Frontal cortex (tissue), 4 donors: ENCODE measurements at places on chromosomes 12 and 14.

- no peak for DNase-seq
Observed at GRCh38 chr12:94435511-94435927, 24.1 kb downstream of the CEP83 start.

- no peak for DNase-seq
Observed at GRCh38 chr12:108622921-108623514, 10.7 kb downstream of the SELPLG start.

GRCh38 chr12:124917135-124917840 lies 2.8 kb upstream of the UBC start:
- DNase-seq, result peak; percentile 67

DNA sequence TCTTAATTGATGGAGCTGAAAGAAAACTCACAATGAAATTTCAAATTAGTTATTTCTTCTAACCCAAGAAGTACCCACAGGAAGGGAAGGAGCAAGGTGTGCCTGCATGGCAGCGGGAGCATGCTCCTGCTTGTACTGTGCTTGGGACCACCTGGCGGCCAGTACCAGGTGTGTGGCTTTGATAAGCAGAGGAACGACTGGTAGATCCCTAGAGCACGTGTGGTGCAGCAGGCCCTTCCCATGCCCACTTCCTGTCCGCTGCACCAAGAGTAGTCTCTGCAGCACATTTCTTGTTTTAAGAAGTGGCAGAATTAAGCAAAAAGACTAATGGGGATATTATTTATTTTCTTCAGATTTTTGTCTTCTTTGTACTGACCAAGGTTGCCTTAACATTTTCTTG lies 122.3 kb upstream of the ATF1 start:
- DNase-seq, result no peak

DNA sequence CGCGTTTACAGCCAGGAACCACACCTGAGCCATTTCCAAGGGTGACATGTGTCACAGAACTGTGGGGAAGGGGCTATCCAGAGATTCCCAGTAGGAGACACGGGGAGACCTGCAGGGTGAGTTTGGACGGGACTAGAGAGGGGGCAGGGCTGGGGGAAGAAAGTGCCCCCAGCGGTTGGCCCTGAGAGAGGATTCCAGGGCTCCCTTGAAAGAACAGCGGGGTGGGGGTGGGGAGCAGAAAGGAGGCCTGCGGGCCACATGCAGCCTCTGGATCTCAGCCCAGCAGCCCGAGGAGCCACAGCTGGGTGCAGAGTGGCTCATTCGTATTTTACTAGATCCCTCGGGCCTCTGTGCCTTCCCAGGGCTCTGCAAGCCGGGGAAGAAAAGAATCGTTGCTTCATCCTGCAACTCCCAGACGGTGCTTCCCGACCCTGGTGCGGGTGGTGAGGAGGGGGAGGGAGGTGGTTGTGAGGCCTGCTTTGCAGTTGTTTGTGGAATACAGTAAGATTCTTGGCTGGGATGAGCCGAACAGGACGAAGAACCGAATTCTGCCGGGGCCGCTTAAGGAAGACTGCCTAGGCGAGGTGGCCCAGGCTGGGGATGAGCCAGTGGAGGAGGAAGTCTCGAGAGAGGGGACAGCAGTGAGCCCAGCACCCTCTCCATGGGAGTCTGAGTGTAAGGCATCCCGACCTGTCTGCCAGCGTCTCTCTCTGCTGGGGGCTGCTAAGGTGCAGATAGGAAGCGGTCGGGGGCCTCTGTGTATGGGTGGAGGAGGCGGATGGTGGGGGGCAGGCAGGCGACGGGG lies 36.1 kb upstream of the ANKRD9 start:
- no peak for DNase-seq

- DNase-seq, result no peak
Observed at GRCh38 chr12:48988030-48988649, 10.0 kb downstream of the WNT1 start.

GRCh38 chr14:68886109-68886434 lies 93.0 kb downstream of the ACTN1 start:
- DNase-seq, result no peak

DNA sequence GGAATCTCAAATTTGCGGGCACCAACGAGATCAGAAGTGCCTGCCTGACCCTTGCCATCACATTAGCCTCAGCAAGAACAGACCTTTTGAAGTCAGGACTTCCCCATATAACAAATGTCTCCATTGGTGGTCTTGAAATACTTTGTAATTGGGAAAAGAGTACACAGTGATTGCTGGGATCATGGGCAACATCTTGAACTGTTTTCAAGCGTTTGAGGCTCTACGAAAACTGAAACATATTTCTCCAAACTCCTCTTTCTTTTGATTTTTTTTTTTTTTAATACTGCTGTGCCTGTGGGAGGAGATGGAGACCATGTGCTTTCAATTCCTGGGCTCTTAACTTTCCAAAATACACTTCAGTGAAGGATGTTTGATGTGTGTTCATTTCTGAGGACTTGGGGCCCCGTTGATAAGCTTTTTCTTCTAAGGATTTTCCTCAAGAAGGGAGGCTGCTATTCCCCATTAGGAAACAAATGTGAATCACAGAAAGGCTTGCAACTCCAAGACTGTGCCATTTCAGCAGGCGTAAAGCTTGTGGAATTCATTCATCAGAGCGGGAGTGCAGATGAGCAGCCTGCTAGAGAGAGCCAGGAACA lies 94.5 kb downstream of the TMEM132C start:
- DNase-seq, result no peak

- no peak for DNase-seq
Observed at GRCh38 chr12:46470975-46471374, 98.4 kb upstream of the SLC38A2 start.

DNA sequence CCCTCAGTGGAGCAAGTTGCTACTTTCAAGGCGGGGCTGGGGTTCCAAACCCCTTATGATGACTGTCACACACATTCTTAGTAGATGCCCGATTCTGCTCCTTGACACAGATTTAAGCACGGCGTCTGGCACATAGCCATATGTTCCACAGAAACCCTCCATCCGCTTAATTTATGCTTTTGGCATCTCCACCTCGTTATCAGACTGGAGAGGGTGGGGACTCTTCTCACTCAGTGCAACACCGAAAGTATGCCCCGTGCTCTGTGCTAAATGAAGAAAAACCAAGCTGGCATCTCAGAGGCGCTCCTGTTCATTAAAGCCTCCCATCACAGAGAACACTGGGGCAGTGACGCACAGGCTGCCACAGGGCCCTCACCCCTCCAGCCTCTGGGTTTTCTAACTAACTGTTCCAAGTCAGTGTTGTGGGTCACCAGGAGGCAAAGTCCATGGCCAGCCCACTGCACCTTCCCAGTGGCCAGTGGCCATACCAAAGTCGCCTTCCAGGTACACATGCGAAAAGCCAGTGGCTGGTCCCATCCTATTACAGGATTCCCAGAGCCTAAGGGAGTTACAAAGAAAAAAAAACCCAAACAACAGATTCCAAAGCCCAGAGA lies 27.3 kb downstream of the CCDC88C start:
- no peak for DNase-seq

GRCh38 chr14:51453869-51454268 lies 197.8 kb upstream of the FRMD6 start:
- peak; percentile 37 for DNase-seq

GRCh38 chr12:52220477-52220876 lies 12.6 kb upstream of the KRT7 start:
- DNase-seq, result no peak

- DNase-seq, result no peak
Observed at GRCh38 chr12:22656831-22657230, 31.9 kb downstream of the ETNK1 start.

GRCh38 chr14:22517117-22517720 lies 71.8 kb downstream of the DAD1 start:
- DNase-seq, result no peak

DNA sequence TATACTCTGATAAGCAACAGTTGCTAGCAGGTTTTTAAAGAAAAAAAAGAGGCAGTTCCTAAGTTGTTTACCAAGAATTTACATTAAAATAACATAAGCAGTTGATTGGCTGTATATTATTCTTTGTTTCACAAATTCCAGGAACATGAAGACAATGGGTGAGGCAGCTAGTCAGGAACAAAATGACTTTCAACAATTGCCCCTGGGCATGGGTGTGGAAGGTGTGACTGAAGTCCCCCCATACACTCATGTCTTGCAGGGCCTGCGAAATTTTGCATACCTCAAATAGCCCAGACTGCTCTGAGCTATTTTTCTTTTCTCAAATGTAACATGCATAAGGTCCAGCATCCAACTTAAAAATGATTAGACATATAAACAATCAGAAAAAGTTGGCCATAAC lies 267.2 kb upstream of the DIO3 start:
- DNase-seq, result no peak

- DNase-seq, result peak; percentile 49
Observed at GRCh38 chr12:112116232-112117060, 7.9 kb upstream of the NAA25 start.

GRCh38 chr14:57380935-57381334 lies 9.5 kb upstream of the NAA30 start:
- DNase-seq, result no peak

DNA sequence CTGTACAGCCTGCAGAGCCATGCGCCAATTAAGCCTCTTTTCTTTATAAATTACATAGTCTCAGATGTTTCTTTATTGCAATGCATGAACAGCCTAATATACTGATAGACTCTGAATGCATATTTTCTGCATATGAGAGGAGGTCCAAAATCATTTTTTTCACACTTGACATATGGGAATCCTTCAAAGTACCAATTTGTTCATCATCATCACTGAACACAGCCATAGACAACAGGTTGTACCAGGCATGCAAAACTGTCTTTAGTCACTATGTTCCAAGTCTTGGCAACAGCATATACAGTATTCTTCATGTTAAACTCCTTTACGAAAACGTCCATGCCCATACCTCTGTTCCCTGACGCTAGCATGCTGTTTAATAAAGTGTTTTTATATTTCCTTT lies 470.7 kb upstream of the GARIN6 start:
- DNase-seq, result no peak
